Stimulated activated CD4-positive, alpha-beta T cell treated with anti-CD3 and anti-CD28 coated beads, Interleukin-1b, Interleukin-23, amount 100 ng/mL, for 4 hours (primary cell): ENCODE measurements at places on chromosomes 5 and 9.

GRCh38 chr9:96158909-96159575 is 142.9 kb downstream of the HSD17B3 start:
- no peak for DNase-seq

DNA sequence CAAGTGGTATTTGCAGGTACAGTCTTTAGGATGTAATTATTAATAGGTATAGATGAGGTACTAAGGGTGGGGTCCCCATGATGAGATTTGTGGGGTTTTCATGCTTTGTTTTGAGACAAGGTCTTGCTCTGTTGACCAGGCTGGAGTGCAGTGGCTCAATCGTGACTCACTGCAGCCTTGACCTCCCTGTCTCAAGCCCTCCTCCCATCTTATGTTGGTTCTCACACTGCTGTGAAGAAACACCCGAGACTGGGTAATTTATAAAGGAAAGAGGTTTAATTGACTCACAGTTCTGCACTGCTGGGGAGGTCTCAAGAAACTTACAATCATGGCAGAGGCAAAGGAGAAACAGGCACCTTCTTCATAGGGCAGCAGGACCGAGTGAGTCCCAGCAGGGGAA is 217.5 kb downstream of the CDK5RAP2 start:
- no peak for DNase-seq

GRCh38 chr5:55450050-55450765 is 84.6 kb downstream of the PLPP1 start:
- no peak for DNase-seq

- no peak for DNase-seq
Measured at GRCh38 chr5:43213951-43214350, 21.9 kb downstream of the NIM1K start.

DNA sequence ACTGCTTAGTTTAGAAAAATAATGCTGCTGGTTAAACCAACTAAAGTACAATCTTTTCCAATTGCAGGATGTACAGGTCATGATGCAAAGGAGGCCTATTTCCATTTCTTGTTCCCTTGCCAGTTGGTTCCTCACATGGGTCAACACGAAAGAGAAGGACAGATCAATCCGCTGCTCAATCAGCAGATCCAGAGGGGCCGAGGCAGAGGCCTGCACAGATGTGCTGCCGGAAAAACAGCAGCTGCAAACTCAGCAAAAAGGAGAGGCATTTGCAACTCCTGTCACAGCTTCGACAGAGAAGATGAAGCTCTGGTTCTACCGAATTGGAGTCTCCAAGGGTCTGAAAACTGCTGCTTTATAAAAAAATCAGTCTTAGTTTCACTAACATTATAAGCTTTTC is 69.8 kb downstream of the NIPSNAP3B start:
- no peak for DNase-seq

- no peak for DNase-seq
Measured at GRCh38 chr5:58571501-58571900, 11.4 kb upstream of the RAB3C start.
